T-helper 9 cell (primary cell): ENCODE measurements at places on chromosomes 5 and 9.

DNA sequence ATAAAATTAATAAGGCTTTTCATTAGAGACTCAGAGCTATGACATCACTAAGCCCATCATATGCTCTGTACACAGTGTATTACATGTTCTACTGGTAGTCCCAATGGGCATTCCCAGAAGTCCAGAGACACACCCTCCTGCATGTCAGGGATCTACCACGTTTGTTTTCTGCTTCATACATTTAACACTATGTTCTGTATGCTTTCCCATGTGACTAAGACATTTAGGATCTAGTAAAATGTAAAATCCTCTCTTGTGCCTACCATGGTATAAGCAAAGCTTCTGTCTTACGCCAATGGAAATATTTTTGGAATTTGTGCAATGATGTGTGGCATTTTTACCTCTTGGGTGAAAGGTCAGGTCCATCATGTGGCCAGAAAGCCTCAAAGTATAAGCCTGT is 192.4 kb downstream of the ADAMTSL1 start:
- DNase-seq, result no peak

DNA sequence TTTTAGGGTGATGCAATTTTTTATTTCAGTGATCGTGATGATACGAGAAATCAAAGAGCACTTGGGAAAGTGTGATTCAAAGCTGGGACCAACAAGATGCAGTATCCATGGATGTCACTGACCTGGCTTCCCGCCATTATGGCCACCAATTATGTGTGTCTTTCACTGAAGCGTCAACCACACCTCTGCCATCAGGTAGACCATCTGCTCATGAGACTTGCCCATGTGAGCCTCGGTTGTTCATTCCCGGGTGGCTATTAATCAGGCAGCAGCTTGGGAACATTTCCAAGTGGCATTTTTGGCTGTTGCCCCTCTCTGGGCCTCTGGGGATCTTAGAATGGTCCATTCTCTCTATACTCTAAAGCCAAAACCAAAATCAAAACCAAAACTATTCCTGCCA is 436.0 kb upstream of the ADAMTSL1 start:
- no peak for DNase-seq

GRCh38 chr5:7902666-7903625 is 34.0 kb downstream of the MTRR start:
- DNase-seq, result no peak

DNA sequence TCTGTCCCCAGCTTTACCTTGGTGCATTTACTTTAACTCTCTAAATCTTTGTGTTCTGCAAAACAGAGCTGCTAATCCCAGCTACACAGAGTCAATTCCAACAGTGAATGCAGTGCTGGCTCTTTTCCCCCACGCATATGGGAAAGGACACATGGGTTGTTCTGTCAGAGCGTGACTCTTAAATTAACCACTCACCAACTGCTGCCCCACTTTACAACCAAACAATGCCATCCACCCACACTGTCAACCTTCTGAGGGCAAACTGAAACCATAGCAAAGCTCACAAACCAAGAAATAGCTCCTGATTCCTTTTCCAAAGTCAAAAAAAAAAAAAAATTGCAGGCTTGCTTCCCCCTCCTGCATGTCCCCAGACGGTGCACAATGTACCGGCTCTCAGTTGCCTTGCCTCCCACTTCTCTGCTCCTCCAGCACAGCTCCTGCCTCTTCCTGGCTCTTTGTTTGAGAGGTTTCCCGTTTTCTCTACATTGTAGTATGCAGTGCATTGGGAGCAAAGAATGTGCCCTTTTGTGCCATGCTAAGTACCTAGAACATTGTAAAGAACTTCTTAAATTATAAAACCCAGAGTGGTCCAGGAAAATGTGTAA is 151.5 kb upstream of the DAPK1 start:
- DNase-seq, result no peak
